ENCODE measurements at places on chromosomes 16 and 17. TPM values are rescaled to one million over a fixed set of nuclear protein-coding genes. Genes with fewer than 3 reads are reported as not detected.

Gene HLF
- polyA plus RNA-seq, result 0.02 TPM

Gene CTRB2
- not detected for polyA plus RNA-seq

Gene ZNF287
- polyA plus RNA-seq, result 6.6 TPM

Gene GALK1
- polyA plus RNA-seq, result 19.9 TPM

Gene KRTAP4-4
- polyA plus RNA-seq, result not detected

Gene PROCA1
- 0.71 TPM for polyA plus RNA-seq

Gene SLC6A2
- not detected for polyA plus RNA-seq

Gene SEZ6L2
- 19.3 TPM for polyA plus RNA-seq

Gene ADAD2
- polyA plus RNA-seq, result not detected

Gene NPB
- 0.21 TPM for polyA plus RNA-seq

Gene CBFA2T3
- not detected for polyA plus RNA-seq

Gene PRDM7
- polyA plus RNA-seq, result not detected

Gene SLFN14
- not detected for polyA plus RNA-seq

Gene PABPN1L
- polyA plus RNA-seq, result not detected

Gene CCL5
- 0.16 TPM for polyA plus RNA-seq

Gene ZG16B
- 0.10 TPM for polyA plus RNA-seq

Data from BJ (cell line).